Endodermal cell (in vitro differentiated cells): ENCODE measurements at places on chromosomes 16 and 17.

GRCh38 chr16:67760206-67760955 is 41.3 kb upstream of the GFOD2 start:
- no peak for DNase-seq

- no peak for DNase-seq
Measured at GRCh38 chr17:57256708-57257112, 387 bp downstream of the MSI2 start.

GRCh38 chr17:57527221-57528057 is 217.7 kb downstream of the CCDC182 start:
- no peak for DNase-seq

- no peak for DNase-seq
Measured at GRCh38 chr16:52234626-52235025, 312.3 kb downstream of the TOX3 start.

- DNase-seq, result no peak
Measured at GRCh38 chr16:46911038-46911437, 26.9 kb downstream of the GPT2 start.

DNA sequence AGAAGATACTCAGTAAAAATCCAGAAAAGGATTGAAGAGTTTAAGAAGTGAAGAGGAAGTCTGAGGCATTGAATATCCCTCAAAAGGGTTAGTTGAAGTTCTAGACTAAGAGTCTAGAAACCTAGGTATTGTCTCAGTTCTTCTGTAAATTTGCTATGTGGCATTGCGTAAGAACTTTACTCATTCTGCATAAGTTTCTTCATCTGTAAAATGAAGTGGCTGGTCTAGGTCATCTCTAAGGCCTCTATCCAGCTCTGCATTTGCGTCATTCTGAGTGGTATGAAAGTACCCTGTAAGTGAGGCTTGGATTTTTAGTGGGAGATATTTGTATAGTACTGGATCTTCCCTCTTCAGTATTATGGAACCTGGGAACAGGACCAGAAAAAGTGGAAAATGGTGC is 130.2 kb downstream of the MYO1D start:
- no peak for DNase-seq

- DNase-seq, result peak; percentile 34
Measured at GRCh38 chr17:63538693-63539595, 11.3 kb upstream of the DCAF7 start.

DNA sequence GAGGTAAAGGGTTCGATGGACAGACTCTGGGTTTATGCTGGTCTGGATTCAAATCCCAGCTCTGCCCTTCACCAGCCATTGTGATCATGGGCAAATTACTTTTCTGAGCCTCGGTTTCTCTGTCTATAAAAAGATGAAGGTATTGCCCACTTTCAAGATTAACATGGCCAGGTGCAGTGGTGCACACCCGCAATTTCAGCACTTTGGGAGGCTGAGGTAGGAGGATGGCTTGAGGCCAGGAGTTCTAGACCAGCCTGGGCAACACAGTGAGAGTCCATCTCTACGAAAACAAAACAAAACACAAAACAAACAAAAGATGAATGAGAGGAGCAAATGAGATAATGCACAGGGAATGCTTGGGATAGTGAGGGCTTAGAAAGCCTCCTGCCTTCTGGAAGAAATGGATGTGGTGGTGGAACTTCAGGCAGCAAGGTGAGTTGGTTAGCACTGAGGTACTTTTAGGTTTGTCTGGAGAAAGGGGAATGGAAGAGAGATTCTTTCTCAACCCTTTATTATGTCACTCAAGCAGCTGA is 8.5 kb downstream of the ADGRG3 start:
- DNase-seq, result no peak

- no peak for DNase-seq
Measured at GRCh38 chr17:18191236-18191667, 7.6 kb downstream of the ALKBH5 start.

DNA sequence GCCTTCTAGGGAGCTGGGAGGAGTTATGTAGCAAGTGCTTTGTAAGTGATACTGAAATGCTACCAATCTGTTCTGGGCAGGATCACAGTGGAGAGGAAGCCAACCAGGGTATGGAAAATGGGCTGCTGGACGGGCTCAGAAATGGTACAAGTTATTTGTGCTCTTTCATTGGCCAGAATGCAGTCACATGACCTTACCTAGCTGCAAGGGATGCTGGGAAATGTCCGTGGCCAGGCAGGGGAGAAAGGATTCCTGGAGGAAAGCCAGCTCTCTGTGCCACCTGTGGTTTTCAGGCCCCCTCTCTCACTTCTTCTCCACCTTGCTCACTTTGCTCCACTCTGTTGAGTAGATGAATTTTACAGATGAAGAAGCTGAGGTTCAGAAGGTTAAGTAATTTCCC is 4.8 kb downstream of the EEF2K start:
- no peak for DNase-seq

GRCh38 chr17:29734640-29735039 is 111.9 kb upstream of the CORO6 start:
- no peak for DNase-seq

DNA sequence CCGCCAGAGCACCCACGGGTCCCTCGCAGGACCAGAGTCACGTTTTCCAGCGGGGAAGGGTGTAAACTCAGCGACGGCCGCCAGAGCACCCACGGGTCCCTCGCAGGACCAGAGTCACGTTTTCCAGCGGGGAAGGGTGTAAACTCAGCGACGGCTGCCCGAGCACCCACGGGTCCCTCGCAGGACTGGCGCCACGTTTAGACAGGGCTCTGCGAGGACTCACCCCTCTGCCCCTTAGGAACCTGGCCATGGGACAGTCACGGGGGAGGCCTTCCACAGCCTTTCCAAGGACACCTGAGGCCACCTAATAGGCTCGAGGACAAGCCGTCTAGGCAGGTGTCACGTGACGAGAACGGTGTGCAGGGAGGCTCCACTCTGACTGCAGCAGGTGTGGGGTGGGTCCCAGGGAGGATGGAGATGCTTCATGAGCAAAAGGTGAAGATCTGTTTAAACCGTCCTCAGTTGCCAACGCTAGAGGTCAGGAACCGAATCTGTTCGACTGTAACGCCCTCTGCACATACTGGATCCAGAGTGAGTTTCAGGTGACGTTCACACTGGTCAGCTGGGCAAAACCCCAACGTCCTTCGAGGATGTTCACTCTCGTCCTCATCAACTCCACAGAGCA is 48.0 kb upstream of the METRNL start:
- DNase-seq, result peak; percentile 28
